ENCODE measurements at places on chromosomes 12 and 14.
A peak's percentile ranks its signal among the peaks of the same experiment; 100 is the strongest.

DNA sequence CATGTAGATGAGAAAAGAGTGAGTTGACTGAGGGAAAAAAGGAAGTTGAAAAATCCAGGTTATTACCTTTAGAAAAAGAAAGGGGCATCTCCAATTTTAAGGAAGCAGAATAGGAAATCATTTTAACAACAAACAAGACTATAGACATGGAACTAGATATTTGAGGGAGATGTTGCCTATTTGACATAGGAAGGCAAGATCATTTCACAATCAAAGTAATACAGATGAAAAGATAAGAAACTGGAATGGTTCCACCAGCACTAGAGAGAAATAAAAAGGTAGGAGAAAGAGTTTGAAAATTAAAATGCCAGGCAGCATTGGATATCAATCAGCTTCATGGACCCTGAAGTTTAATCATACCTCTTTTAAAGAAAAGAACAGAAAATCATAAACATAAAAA lies 881.0 kb upstream of the MGAT4C start:
- no peak for DNase-seq

GRCh38 chr12:123387508-123388176 lies 3.7 kb downstream of the KMT5A start:
- peak; percentile 22 for DNase-seq

GRCh38 chr12:64840119-64840518 lies 15.7 kb downstream of the TBC1D30 start:
- DNase-seq, result no peak

GRCh38 chr14:29716150-29716549 lies 211.5 kb downstream of the PRKD1 start:
- DNase-seq, result no peak

DNA sequence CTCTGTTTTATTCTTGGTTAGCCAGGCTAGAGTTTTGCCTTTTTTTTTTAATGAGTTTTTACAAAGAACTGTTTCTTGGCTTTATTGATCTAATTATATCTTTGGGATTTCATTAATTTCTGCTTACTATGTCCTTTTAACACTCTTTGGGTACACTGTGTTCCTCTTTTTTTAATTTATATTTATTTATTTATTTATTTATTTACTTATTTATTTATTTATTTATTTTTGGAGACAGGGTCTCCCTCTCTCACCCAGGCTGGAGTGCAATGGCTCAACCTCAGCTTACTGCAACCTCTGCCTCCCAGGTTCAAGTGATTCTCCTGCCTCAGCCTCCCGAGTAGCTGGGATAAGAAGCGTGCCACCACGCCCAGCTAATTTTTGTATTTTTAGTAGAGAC lies 15.1 kb upstream of the MARK3 start:
- DNase-seq, result no peak

GRCh38 chr14:91326514-91327249 lies 82.2 kb upstream of the GPR68 start:
- DNase-seq, result no peak

GRCh38 chr12:61993734-61994345 lies 266.4 kb upstream of the USP15 start:
- no peak for DNase-seq

DNA sequence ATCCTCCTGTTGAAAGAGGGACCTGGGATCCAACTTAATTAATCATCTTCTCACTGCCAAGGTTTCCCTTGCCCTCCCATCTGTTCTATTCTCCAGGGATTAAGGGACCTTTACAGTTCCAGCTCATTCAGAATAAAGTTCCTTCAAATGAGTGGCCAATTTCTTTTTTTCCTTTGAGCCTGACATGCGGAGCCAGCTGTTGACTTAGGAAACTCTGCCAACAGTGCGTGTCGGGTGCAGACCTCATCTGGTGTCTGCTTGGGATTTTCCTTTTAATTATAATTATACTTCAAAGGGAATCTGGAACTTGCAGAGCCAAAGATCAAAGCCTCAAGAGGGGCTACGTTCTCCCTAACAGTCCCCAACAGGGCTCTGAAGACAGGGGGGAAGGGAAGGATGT lies 64.8 kb downstream of the CCDC60 start:
- no peak for DNase-seq

DNA sequence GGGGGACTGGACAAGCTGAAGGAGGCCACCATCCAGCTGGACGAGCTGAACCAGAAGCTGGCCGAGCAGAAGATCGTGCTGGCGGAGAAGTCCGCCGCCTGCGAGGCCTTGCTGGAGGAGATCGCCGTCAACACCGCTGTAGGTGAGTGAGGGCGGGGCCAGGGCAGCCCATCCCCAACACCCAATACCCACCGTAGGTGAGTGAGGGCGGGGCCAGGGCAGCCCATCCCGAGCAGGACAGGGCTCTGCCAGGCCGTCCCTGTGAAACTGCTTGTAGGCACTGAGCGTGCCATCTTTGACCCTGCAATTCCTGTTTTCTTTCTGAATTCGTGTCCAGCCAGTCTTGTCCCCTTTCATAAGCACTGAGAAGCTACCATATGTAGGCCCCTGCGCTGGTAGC lies 74.0 kb downstream of the CCDC92 start:
- DNase-seq, result no peak

GRCh38 chr12:69129017-69129416 lies 110.4 kb upstream of the CPSF6 start:
- DNase-seq, result no peak

DNA sequence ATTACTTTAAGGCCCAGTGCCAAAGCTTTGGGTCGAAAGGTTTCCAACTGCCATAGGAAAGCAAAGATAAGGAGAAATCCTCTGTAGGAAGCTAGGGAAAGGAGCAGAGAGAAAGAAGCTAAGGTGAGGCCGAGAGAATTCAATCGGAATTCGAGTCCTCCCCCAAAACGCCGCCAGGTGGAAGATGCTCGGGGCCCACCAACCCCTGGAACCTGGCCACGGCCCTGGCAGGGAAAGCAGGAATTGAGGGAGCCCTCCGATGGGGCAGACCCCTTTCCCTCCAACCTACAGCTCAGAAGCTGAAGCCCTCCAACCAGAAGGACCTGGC lies 498 bp downstream of the GMFB start:
- no peak for DNase-seq

DNA sequence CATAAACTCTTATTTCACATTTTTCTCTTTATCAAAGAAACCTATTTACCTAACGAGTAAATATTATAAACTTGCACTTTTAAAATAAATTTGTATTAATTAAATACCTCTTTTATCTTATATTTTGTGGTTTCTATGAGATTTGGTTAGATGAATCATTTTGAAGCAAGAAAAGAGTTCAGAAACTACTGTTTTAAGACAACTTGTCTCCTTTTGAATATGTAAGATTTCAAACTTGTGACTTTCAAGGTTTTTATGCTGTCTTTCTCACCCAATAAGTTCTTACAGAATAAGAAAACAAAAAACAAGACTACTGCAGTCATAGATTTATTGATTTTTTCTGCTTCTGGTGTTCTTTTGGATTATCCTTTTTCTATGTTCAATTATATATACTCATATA lies 339.0 kb downstream of the SNAPC1 start:
- no peak for DNase-seq

DNA sequence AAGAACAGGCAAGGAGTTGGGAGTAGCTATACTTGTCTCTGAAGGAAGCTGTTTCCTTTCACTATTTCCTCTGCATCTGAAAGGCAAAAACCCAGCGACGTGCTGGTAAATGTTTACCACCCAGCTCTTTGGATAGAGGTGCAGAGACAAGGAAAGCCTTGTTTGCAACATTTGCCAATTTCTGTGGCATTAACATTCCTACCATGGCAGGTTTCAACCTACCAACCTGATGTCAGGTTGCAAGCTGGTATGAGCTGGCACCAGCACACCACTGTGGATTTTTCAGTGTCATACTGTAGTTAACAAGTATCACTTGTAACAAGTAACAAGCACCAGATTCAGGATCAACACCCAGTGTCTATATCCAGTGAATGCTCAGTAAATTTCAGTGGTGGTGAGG lies 294.8 kb upstream of the TMPO start:
- no peak for DNase-seq

- no peak for DNase-seq
Observed at GRCh38 chr12:98431089-98431488, 84.3 kb upstream of the TMPO start.

DNA sequence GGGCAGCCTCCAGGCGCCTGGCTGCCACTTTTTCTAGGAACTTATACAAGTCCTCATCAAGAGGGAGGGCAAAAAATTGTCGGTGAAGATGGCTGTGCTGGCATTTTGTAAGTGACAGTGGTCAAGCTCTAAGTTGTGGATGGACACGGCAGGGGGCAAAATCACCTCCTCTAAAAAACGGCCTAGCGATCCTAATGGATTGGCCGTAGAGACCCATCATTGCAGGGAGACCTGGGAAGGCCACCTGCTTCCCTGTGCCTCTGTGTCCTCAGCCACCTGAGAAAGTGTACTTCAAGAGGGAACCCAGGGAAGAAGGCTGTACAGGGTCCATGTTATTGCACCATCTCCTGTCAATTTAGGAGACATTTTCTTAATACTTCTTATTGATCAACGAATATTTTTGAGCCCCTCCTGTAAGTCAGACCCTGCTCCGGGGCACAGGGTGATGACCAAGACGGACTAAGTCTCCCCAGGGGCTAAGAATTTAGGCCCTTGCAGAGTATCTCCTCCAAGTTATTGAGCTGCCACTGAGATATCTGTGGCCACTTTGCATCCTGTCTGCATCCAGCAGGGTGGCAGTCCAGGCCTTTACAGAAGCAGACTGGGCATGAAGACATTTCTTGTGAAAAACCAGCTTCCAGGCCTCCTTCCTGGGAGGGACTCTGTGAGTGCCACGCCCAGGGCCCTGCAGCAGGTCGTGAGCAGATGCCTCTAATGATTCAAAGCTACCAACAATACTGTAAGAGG lies 40.5 kb downstream of the PSMA6 start:
- peak; percentile 67 for DNase-seq

- DNase-seq, result no peak
Observed at GRCh38 chr12:88925454-88925853, 345.2 kb upstream of the KITLG start.

GRCh38 chr14:44962334-44963043 lies 499 bp downstream of the TOGARAM1 start:
- no peak for DNase-seq

GRCh38 chr12:44889162-44889561 lies 13.0 kb upstream of the NELL2 start:
- DNase-seq, result no peak

- no peak for DNase-seq
Observed at GRCh38 chr12:15819644-15820437, 30.7 kb upstream of the EPS8 start.

DNA sequence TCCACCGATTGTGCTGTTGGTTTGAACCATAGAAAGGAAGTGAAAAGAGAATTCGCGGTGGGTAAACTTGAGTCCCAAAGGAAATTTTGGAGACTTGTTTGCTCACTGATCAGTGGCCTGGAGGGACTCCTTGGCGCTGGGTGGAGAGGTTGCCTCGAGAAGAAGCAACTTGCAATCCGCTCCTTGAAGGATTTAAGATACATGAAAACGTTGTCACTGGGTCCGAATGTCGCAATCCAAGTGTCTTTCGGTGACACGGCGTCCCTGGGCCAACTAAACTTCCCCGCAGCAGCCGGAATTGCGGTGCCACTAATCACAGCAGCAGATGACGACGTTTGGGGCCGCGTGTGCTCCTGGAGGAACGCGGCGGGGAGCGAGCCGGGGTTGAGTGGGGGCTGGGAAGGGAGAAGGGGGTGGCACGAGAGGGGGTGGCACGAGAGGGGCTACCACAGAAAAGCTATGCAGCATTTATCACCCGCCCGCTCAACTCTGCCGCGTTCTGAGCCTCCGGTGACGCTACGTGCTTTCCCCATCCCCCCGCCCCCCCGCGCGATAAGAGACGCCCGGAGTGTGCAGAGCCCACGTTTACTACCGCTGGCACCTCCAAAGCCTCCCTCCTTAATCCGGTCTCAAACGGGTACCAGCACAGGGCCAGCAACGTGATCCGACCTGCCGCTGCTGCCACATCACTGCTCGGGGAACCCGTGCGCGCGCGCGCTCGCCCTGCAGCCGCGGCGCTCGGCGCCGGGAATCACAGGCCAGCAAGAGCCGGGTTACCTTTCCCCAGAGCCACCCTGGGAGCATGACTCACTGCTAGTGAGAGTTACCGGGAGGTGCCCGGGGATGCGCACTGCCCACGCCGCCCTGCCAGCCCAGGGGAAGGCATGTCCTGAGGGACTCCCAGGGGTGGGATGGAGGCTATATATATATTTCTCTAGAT lies 833 bp upstream of the BHLHE41 start:
- DNase-seq, result peak; percentile 23

- DNase-seq, result no peak
Observed at GRCh38 chr12:113634982-113635381, 163.3 kb upstream of the LHX5 start.

DNA sequence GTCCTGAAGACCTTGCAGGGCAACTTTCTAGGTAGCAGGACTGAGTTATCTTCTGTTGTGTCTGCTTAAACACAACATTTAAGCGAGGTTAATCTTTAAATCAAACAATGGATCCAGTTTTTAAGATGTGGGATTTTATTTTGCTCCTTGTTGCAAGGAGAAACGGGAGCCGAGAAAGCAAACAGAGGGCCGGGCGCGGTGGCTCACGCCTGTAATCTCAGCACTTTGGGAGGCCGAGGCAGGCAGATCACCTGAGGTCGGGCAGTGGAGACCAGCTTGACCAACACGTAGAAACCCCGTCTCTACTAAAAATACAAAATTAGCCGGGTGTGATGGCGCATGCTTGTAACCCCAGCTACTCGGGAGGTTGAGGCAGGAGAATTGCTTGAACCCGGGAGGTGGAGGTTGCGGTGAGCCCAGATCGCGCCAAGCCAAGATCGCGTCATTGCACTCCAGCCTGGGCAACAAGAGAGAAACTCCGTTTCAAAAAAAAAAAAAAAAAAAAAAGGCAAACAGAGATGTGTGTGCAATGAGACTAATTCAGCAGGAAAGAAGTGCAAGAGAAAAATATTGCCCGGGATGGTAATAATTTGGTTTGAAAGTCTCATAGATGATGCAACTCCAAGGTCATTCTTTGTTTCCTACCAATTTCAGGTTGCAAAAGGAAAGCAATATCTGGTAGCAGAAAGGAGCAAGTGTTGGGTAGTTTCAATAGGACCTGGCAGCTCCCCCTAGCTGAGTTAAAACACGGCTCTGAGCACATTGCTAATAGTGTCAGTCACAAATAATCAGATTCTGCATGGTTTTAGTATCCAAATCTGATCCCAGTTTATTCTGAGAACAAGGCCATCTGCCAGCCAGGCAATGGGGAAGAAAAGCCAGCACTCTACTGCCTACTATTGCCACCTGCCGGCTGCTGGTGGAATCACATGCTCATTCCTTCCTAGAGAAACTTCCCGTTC lies 141.4 kb downstream of the PPM1H start:
- peak; percentile 74 for DNase-seq

- DNase-seq, result no peak
Observed at GRCh38 chr12:94033784-94034183, 114.6 kb upstream of the PLXNC1 start.

GRCh38 chr14:54211551-54212308 lies 185.1 kb upstream of the CDKN3 start:
- DNase-seq, result no peak

DNA sequence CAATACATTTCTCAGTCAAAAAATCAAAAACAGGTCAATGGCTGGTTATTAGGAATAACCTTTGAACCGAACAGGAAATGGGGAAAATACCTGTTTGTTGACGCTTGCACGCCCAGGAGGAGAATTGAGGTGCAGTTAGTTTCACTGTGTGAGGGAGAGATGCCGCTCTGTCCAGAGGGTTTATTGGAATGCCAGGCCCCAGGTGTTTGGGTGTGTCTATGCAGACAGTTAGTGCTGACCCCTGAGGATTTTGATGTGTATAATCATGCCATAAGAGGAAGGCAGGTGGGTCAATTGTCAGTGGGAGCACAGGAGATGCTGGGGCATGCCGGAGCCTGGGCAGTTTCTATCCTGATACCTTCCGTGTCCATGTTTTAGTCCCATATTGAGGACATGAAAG lies 100.8 kb upstream of the DIO3 start:
- DNase-seq, result no peak

- no peak for DNase-seq
Observed at GRCh38 chr12:106358396-106359241, 1.1 kb downstream of the POLR3B start.

Data from activated CD4-positive, alpha-beta memory T cell treated with anti-CD3 and anti-CD28 coated beads, Interleukin-2, amount 10 ng/mL, durations not matched to agents 7 days and 5 days (primary cell).